ENCODE measurements at places on chromosomes 3 and 15.

DNA sequence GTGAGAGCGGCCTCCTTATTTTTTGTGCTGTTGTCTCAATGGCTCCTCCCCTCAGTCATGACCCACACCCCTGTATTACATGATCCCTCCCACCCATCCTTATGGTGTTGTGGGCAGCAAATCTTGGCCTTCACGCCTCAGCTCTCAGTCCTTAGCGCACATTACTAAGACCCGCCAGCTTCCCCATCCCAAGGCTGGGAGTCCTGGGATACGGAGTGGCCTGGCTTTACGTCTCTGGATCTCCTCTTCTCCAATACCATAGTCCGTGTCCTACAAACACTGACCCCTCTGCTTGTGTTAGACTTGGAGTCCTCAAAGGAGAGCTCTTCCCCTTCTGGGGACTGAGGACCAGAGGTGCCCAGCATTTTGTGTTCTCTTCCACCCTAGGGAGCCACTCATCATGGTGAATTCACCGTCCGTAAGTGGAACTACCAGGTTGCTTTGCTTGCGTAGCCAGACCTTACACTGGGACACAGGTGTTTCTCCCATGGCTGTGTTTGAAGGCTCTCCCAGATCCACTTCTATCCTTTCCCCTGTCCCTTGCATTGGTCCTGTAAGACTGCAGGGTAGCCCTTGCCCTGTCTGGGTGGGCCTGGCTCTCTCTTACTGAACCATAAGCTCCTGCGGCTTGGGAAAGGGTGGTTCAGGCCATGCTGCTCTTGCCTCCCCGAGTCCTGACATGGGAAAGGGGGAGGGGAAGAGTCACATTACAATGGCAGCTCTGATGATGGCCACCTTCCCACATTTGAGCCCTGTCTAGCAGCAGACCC is 13.6 kb downstream of the GRM2 start:
- peak overlapping the region; percentile 49 for H3K4me3 ChIP-seq
- H3K27ac ChIP-seq, result peak overlapping the region; percentile 78
- peaks cover 17% of the 10 kb centered on the region for H3K4me1 ChIP-seq
- no peaks in the 10 kb centered on the region for H3K36me3 ChIP-seq

- H3K4me1 ChIP-seq, result peaks cover 24% of the 10 kb centered on the region
- no peak overlapping the region for H3K4me3 ChIP-seq
- DNase-seq, result no peak
- no peaks in the 10 kb centered on the region for H3K36me3 ChIP-seq
- H3K27ac ChIP-seq, result no peak overlapping the region
These were observed 97.5 kb downstream of the RFTN1 start for GRCh38 chr3:16415911-16416476.

DNA sequence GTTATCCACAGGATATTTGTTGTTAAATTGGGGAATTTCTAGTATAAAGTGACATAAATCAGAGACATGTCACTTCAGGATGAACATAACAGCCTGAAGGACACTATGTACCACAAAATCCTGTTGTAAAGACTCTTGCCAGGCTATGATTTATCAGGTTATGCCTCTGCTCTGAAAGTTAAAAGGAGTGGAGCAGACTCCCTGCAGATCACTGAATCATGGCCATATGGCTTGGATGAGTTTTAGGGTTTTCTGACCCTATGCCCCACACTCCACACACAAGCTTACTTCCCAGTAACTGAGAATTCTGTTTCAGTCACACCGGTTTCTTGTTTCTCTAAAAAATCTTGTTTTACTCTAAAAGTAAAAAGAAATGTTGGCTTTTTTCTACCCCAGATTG is 869.4 kb downstream of the NAALADL2 start:
- no peak for DNase-seq
- H3K4me3 ChIP-seq, result no peak overlapping the region
- no peaks in the 10 kb centered on the region for H3K36me3 ChIP-seq
- no peaks in the 10 kb centered on the region for H3K4me1 ChIP-seq

DNA sequence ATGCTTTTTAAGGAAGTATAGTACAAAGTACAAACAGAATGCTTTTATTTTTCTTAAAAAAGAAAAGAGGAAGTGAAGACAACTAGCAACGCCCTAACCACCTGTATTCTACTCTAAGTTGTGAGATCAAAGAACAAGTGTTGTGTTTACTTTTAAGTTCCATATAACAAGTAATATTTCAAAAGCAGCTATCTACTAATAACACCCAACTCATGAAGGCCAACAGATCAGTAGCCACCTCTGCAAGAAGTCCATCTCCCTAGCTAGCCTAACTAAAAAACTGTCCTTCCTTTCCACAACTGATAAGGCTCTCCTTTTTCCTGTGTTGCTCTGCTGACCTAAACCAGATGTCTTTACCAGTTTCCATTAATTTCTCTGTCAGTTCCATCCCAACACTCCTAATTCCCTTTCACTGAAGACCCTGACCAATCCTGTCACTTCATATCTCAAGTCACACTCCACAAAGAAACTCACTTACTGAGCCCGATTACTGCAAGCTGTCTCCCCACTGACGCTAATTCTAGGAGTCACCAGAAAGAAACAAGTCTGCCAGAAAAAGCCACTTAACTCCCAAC is 26.9 kb downstream of the PHC3 start:
- peaks cover 18% of the 10 kb centered on the region for H3K4me1 ChIP-seq
- H3K27me3 ChIP-seq, result no peaks in the 10 kb centered on the region
- H3K36me3 ChIP-seq, result peaks cover 6% of the 10 kb centered on the region

GRCh38 chr3:179391906-179392305 is 44.4 kb downstream of the MFN1 start:
- H3K36me3 ChIP-seq, result no peaks in the 10 kb centered on the region
- H3K4me1 ChIP-seq, result no peaks in the 10 kb centered on the region
- no peak for DNase-seq
- no peak overlapping the region for H3K27ac ChIP-seq

GRCh38 chr3:40623567-40623966 is 98.8 kb downstream of the ZNF621 start:
- no peaks in the 10 kb centered on the region for H3K4me1 ChIP-seq
- peaks cover under 1% of the 10 kb centered on the region for H3K36me3 ChIP-seq
- no peak for DNase-seq

DNA sequence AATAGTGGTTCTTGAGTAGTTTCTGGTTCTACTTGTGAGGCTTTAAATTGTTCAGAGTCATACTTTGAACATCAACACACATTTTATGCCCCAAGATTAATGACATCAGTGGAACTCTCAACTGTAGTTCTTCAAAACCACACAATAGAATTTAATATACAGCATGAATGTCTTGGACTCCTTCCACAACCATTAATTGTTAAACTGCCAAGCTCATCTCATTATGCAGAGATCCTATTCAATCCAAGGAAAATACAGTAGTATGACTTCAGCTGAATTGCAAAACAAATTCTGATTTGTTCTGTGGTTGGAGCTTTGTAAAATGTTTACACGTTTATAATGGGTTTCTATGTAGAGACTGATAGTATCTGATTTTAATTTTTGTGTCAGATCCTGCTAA is 199.2 kb upstream of the SLC2A2 start:
- peaks cover 4% of the 10 kb centered on the region for H3K4me1 ChIP-seq
- no peak overlapping the region for H3K4me3 ChIP-seq
- DNase-seq, result no peak
- peaks cover 8% of the 10 kb centered on the region for H3K36me3 ChIP-seq
- H3K27ac ChIP-seq, result no peak overlapping the region

- H3K36me3 ChIP-seq, result no peaks in the 10 kb centered on the region
- no peak overlapping the region for H3K27ac ChIP-seq
- H3K27me3 ChIP-seq, result no peaks in the 10 kb centered on the region
These were observed 68.5 kb downstream of the TRANK1 start for GRCh38 chr3:36876181-36876936.

GRCh38 chr15:57033715-57034439 is 115.4 kb downstream of the TCF12 start:
- DNase-seq, result no peak
- peaks cover 2% of the 10 kb centered on the region for H3K27me3 ChIP-seq
- peaks cover 22% of the 10 kb centered on the region for H3K4me1 ChIP-seq
- no peak overlapping the region for H3K4me3 ChIP-seq
- H3K27ac ChIP-seq, result no peak overlapping the region
- no peaks in the 10 kb centered on the region for H3K36me3 ChIP-seq

GRCh38 chr3:99635348-99635747 is 3.0 kb upstream of the COL8A1 start:
- DNase-seq, result no peak
- H3K27ac ChIP-seq, result no peak overlapping the region
- H3K36me3 ChIP-seq, result no peaks in the 10 kb centered on the region

Data from endothelial cell (in vitro differentiated cells).